Stimulated activated CD8-positive, alpha-beta memory T cell treated with anti-CD3 and anti-CD28 coated beads, Interleukin-7, amount 100 ng/mL, for 1 hour (primary cell): ENCODE measurements at places on chromosomes 3 and 15.

DNA sequence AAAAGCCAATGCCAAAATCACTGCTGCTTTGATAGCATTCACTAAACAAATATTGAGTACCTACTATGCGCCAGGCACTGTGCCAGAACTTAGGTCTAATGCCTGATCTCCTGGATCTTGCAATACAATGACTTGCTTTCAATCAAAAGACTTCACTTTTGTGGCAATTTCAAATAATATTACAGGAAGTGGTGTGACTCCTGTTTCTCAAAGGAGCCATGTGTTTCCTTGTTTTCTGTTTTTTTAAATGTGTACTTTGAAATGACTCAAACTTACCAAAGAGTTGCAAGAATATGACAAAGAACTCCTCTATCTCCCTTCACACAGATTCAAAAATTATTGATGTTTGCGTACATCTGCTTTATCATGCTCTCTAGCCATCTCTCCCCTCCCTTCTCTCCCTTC lies 18.3 kb downstream of the OSBPL10 start:
- DNase-seq: no peak

DNA sequence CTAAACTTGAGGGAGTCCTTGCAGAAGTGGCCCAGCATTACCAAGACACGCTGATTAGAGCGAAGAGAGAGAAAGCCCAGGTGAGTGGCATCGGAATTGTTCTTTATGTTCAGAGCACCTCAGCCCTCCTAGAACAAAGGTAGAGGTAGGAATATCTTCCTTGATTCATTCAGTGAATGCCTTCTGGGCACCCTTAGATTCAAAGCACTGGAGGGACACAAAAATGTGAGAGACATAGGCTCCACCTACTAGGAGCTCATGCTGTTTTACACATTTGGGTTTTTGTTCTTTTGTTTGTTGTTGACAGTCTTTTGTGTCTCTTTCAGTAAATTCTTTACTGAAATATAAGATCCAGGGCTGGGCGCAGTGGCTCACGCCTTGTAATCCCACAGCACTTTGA lies 68.2 kb downstream of the IQGAP1 start:
- DNase-seq: no peak

DNA sequence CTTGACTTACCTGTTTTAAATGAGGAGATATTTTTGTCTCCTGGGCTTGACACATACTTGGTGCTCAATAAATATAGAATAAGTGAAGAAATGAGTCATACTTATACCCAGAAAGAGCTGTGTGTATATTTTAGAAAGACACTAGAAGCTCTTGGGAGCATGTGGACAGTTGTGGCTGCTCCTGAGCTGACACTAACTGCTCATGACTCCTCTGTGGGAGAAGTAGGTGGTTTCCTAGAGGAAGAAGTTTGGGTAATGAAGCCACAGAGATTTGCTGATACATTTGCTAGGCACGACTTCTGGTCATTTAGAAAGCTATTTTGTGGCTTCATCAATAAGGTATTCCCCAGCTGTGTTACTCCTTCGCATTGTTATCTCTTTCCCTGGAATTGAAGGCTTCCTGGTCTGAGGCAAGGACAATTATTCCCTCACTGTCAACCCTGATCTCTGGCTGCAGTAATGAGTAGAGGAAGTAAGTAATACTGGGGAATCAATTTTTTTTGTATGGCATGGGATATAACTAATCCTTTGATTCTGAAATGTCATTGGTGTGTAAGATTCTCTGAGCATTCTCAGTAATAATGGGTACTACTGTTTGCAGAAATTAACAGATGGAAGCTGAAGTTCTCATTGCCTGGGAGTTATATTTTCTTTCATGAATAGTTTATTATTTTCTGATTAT lies 79.6 kb upstream of the DCBLD2 start:
- no peak for DNase-seq

DNA sequence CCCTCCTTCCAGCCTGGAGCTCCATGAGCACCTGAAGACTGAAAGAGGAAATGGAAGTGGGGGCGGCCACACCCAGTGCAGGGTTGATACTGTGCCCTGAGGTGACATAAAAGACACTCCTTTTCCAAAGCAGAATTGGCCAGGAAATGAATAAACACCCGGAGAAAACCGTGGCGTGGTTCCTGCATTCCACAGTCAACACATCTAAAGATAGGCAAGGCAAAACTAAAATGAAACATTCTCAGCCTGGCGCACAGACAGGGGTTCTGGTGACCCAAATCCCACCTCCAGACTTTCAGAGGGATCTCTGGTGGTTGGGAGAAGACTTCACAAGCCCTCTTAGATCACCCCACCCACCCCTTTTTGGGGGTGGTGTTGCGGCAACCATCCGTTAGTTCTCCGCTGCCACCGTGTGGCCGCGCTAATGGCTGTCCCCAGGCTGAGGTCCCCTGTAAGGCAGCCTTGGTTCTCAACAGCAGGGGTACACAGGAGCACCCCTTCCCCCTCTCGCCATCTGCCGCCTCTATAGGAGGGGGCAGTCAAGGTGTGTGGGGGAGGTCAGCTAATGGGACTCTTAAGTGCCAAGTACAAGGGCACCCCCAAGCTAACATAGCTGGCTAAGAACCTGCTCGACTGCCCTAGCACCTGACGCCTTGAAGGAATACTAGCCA lies 2.5 kb upstream of the MST1R start:
- no peak for DNase-seq

- no peak for DNase-seq
These were observed 49.1 kb downstream of the IQCH start for GRCh38 chr15:67303490-67304363.

GRCh38 chr3:18446149-18446825 lies 21.1 kb upstream of the SATB1 start:
- no peak for DNase-seq

GRCh38 chr3:168162172-168162571 lies 66.4 kb upstream of the GOLIM4 start:
- no peak for DNase-seq

- DNase-seq: no peak
These were observed 22.9 kb upstream of the TNFSF10 start for GRCh38 chr3:172546105-172546504.

- no peak for DNase-seq
These were observed 4.6 kb upstream of the PRICKLE2 start for GRCh38 chr3:64229903-64230302.

DNA sequence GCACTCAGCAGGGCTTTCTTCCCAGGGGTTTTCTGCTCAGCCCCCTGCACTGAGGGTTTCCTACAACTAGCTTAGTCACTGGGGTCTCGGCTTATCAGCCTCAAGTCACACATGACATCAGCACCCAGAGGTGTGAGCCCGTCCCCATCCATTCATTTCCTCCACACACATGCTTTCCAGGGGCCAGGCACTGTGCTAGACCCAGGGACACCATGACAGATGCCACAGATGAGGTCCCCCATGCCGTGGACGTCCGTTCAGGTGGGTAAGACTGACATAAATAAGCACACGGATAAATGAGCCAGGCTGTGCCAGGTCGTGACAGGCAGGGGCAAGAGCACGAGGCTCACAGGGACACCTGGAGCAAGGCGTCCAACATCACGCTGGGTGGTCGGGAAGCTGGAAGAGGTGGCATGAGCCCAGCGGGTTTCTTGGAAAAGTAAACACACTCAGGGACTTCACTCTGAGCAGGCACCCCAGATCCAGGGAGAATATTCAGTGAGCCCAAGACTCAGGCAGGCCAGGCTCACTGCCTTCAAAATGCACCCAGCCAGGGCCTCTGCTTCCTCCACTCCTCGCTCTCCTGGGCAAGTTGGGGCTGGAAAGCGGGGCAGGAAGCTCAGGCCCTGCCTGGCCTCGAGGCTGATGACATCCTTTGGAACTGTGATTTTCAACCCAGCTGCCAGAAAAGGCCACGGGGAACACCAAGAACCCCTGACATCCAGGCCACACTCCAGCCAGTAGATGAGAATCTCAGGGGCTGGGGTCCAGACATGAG lies 139.3 kb downstream of the CHSY1 start:
- no peak for DNase-seq

DNA sequence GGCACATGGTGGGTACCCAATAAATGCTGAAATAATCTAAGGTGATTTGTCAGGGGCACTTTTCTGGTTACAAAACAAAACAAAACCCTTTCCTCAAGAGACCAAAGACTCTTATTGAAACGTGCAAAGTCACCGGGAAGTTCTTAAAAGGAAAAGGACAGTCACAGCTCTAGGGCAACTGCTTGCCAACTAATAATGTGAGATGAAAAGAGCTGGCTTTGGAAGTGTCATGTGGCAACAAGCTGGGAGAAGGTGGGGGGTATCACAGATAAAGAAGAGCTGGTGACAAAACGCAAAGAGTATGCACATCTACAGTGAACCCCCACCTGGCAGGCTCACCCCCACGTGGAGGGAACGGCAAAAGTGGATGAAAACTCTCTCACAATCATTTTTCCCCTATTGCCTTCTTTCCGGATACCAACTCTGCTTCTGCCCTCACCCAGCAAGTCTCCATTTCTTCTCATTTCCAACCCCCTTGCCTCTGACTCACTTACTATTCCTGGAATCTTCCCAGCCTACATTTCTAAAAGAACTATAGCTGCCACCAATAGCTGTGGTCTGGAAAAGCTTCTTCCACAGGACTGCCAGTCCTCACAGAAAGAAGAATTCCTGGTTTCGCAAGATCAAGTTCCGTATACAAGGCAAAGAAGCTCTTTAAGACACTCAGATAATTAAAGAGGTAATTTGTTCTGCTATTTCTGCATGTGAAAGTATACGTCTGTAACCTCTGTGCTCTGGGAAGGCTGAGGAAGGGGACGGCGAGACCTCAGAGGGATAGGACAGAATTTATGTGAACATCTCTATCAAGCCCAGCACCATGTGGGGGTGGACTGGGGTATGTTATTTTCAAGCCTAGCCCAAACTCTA lies 21.8 kb upstream of the ANPEP start:
- DNase-seq: no peak

DNA sequence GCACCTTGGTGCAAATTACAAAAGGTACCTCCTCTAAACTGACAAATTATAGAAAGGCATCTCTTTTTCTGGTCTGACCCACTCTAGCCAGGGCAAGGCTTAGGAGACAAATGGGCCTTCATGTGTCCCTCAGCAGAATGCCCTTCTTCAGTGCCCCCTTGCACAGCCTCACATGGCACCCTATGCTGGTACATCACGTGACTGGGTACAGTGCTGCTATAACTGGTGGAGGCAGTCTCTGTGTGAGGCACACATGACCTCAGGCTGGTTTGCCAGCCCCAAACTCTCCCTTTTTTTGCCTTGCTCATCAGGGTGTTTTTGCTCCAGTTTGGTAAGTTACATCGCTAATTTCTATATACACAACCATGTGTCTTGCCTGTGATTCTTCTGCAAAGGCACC lies 3.1 kb downstream of the CLEC3B start:
- DNase-seq: no peak

DNA sequence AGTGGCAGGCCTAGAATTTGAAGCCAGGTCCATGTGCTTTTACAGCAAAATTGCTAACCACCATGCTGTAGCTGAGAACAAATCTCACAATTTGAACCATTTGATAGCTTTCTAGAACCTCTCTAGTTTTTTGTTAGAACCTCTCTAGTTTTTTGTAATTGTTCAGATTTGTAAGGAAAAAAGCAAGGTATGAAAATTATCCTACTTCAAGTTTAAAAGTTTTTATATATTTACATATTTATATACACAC lies 9.8 kb downstream of the GXYLT2 start:
- no peak for DNase-seq

GRCh38 chr15:69881302-69881670 lies 216.4 kb downstream of the TLE3 start:
- DNase-seq: no peak

GRCh38 chr3:169400874-169401273 lies 262.6 kb downstream of the MECOM start:
- no peak for DNase-seq

GRCh38 chr3:30686176-30686575 lies 79.8 kb downstream of the TGFBR2 start:
- DNase-seq: no peak
